ENCODE measurements at places on chromosomes 2 and 18.

DNA sequence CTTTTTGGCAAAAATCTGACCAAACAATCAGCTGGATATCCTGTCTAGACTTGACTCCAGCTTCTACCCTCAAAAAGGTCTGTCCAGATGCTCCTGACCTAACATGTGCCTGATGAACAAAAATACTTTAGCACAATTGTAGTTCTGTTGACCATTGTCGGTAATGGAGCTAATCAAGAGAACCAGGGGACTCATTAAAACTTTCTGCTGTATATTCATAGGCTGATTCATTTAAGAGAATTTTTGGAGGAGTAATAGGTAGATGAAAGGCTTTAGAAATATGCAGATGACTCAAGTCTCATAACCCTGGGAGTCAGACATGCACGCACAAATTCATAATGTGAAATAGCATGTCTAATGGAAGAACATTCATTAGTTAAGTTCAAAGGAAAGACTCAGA is 514.2 kb downstream of the TXNL1 start:
- DNase-seq = no peak

- DNase-seq = no peak
Observed at GRCh38 chr18:159933-160332, 1.6 kb downstream of the USP14 start.

DNA sequence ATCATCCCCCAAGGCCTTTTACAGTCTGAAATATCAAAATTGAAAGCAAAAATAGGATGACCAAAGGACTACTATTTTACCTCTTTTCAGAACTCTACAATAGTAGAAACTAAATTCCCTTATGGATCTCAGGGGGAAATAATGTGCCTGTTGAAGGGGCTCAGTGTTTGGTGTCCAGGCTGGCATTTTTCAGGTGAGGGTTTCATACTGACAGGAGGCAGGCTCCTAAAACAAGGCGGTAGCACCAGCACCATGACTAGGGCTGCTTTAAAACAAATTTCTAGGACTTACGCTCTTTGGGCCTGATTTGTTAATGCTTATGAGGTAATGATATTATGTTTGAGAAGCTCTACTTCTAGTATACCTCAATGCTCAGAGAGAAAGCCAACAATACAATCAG is 5.2 kb upstream of the BOLA3 start:
- DNase-seq = no peak

- DNase-seq = no peak
Observed at GRCh38 chr2:21220930-21221329, 97.2 kb downstream of the TDRD15 start.

DNA sequence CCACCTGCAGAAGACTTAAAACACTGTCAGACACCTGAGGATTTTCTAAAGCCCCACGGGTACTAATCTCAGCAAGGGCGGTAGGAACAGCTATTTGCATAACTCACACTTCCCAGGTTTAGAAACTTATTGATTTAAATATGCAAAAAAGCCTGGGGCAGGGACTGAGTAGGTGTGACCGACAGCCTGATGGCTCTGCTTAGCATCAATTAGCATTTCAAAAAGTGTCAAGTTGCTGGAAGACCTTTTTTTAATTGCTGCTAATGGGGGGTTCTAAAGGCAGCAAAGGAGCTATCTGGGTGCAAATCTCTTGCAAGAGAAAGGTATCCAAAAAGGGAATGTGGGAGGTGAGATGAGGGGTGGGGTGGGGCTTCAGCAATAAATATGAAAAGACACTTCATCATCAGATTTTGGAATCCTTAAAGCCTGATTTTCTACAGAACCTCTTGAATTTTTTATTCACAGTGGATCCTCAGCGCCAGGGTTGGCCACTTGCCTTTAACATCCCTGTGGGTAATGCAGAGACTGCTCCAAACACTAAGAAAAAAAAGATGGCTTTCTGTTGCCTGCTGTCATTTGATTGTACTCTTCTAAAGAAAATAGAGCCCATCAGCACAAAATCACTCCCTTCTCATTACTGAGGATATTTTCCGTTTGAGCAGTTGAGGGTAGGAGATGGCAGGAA is 121.1 kb upstream of the RMP24 start:
- DNase-seq = no peak

- DNase-seq = no peak
Observed at GRCh38 chr2:75698918-75699317, 11.8 kb downstream of the GCFC2 start.

DNA sequence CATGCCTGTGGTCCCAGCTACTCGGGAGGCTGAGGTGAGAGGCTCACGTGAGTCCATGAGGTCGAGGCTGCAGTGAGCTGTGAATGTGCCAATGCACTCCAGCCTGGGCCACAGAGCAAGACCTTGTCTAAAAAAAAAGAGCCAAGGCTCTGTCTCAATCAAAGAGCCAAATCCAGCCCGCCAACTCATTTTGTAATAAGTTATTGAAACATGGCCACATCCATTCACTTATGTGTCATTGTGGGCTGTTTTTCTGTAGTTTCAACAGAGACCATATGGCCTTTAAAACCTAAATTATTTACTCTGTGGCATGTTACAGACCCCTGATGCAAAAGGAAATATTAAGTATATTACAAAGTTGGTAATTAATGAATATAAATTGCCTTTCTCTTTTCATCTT is 60.8 kb downstream of the GPR39 start:
- DNase-seq = no peak

GRCh38 chr2:69578198-69578540 is 65.4 kb downstream of the AAK1 start:
- no peak for DNase-seq

DNA sequence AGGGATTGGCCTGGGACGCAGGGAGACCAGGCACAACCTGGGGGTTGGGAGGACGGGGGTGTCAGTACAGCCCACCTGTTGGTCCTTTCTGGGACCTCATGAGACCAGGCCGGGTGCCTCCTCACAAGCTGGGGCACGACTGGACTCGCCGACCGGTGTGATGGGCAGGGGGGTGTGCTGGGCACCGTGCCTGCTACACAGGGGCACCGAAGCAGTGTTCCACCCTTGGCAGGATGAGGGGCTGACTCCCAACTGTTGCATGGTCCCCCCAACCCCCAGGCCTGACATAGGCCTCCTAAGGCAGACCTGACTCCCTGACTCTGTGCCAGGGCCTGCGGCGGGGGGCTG is 256.7 kb downstream of the ATAD2B start:
- no peak for DNase-seq

- DNase-seq = no peak
Observed at GRCh38 chr2:15890936-15891905, 49.1 kb upstream of the MYCN start.

DNA sequence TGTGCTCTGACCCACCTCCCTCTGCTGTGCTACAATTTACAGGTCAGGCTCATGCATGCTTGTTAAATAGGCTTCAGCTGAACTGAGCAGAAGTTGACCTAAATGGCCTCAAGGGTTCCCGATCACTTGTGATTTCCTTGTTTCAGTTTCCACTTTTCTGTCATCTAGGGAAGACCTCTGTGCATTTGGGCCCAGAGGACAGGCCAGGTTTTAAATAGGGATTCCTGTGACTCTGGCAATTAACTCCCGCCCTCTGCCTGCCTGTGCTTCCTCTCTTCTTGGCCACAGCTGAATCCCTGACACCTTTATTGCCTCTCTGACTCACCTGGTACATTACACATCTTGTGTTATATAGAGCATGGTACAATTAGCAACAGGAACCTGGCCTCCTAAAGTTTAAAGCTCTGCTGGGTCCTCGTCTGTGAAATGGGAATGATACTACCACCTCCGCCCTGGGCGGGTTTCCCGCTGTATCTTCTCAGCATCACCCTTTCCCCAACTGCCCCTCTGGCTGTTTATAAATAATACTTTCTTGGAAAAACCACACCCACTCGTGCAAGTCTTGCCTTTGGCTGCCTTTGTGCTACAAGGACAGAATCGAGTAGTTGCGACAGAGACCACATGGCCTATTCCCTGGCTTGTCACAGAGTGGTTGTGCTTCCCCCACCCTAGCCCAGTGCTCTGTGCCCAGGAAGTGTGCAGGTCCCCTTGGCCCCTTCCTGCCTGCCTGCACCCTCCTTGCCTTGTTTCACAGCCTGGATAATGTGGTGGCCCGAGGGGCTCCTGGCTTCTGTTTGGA is 7.9 kb downstream of the CABLES1 start:
- DNase-seq = peak; percentile 76

DNA sequence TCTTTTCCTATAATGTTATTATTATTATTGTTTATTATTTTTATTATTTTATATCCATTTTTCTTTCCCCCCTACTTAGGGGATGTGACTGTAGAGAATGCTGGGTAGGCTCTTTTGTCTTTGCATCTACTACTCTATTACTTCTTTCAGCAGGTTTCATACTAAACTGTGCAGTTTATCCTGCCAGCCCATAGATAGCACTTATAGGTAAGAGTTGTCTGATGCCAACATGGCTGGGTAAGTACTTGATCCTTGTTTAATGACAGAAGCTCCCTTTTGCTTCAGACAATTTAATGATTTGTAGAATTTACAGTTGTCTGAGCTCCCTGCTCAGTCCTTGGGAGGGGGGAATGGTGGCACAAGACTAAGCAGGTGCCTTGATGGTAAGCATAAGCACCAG is 262.9 kb upstream of the CDH2 start:
- DNase-seq = no peak

GRCh38 chr2:20966061-20966595 is 77.7 kb downstream of the APOB start:
- no peak for DNase-seq

- no peak for DNase-seq
Observed at GRCh38 chr2:126749537-126749936, 93.6 kb downstream of the GYPC start.

DNA sequence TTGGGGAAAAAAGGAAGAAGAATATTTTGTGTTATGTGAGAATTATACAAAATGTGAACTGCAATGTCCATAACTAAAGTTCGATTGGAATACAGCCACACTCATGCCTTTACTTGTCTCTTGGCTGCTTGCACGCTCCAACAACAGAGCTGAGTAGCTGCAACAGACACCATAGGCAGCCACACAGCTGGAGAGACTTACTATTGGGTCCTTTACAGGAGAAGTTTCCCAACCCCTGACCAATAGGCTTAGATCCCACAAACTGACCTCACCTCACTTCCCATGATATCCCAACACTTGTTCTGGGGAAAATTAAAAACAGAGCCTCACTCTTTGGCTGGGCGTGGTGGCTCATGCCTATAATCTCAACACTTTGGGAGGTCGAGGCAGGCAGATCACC is 213.8 kb downstream of the SH3BP4 start:
- no peak for DNase-seq

DNA sequence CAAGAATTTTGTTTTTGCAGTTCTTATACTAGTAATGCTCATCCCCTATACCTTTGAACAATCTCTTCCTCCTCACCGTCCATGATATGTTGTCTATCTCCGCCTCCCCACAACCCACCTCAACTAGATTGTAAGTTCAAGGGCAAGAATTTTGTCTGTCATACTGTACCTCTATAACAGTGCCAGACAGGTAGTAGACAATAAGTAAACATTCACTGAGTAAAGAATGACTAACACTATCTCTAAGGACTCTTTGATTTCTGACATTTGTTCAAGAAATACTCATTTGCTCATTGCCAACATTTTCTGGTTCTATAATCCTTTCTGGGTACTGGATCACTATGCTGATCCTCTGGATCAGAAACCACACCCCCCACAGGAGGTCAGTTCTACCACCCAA is 82.4 kb downstream of the EXOC6B start:
- no peak for DNase-seq

Measured in Kasumi-1 (cell line).